ENCODE measurements at places on chromosomes 7 and 10.

DNA sequence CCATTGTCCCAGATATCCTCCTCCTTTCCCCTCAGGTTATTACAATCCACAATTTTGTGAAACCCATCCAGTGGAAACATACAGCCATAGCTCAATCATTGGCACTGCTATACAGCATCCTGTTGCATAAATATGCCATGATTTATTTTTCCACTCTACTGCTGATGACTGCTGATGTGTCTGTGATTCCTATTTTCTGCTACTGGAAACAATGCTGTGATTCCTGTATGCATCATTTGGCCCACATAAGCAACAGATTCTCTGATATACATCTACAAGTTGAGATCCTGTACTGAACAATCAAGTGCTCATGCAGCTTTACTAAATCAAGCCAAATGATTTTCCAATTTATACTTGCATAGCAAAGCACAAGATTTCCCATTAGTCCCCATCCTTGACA is 39.6 kb downstream of the CUL2 start:
- DNase-seq: no peak

DNA sequence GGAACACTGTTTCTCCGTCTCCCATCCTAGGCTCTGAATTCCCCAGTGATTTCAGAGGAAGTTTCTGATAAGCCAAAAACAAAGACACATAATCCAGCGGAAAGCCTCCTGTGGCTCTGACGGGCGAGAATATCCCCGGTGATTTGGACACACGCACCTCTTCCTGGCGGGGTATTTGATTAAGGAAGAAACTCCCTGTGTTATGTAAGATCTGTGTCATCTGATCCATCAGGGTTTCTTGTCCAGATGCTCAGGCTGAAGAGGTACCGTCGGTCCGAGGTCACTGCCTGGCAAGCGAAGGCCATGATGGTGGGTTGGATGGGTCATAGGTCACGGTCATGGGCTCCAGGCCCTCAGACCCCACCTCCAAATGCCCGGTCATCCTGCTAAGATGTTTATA is 39.6 kb upstream of the DNAJB6 start:
- DNase-seq: no peak

DNA sequence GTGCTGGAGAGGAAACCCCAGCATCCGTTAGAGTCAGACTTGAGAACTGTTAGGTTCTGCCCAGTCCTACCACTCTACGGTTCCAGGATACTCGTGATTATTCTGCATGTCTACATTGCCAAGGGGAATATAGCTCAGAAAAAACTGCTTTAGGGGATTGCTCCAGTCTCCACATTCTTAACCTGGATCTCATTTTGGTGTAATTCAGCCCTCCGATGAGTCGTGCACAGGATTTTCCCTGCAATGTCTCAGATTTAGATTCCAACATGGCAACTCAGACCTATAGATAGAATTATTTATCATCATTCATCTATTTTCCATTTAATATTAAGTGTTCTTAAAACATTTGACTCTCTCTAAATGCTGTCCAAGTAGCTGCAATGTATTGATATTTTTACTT is 121.1 kb upstream of the ZEB1 start:
- peak; percentile 6 for DNase-seq

DNA sequence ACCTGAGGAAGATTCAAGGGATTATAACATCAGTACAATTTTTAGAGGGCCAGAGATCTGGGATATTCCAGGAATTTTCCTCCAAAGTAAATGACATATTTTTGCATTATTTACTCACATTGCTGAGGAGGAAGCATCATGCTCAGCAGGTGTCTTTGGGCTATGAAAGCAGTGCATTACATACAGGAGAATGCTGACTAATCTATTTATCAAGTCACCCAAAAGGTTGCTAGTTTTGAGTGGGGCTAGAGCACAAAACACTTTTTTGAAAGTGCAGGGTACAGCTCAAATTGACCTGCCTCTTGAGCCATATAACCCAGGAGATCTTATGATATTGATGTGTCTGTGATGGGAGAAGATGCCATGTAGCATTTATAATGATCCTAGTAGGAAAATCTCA is 603.1 kb downstream of the POM121L12 start:
- no peak for DNase-seq

DNA sequence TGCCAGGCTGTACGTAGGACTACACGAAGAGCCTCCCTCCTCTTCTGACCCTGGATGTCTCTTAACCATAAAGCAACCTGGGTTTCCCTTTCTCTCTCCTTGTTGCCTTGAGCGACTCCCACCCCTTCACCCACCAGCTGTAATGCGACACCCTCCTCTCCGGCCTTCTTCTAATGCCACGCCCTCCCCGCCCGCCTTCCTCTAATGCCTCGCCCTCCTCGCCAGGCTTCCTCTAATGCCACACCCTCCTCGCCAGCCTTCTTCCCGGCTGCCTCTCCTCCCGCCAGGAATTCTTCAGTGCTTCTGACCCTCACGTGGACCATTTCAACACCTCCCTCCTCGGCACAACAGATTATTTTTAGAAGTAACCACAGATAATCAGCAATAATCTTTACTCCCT is 348.5 kb upstream of the SHH start:
- no peak for DNase-seq

GRCh38 chr7:153027210-153027609 is 267.7 kb downstream of the ACTR3B start:
- DNase-seq: no peak

DNA sequence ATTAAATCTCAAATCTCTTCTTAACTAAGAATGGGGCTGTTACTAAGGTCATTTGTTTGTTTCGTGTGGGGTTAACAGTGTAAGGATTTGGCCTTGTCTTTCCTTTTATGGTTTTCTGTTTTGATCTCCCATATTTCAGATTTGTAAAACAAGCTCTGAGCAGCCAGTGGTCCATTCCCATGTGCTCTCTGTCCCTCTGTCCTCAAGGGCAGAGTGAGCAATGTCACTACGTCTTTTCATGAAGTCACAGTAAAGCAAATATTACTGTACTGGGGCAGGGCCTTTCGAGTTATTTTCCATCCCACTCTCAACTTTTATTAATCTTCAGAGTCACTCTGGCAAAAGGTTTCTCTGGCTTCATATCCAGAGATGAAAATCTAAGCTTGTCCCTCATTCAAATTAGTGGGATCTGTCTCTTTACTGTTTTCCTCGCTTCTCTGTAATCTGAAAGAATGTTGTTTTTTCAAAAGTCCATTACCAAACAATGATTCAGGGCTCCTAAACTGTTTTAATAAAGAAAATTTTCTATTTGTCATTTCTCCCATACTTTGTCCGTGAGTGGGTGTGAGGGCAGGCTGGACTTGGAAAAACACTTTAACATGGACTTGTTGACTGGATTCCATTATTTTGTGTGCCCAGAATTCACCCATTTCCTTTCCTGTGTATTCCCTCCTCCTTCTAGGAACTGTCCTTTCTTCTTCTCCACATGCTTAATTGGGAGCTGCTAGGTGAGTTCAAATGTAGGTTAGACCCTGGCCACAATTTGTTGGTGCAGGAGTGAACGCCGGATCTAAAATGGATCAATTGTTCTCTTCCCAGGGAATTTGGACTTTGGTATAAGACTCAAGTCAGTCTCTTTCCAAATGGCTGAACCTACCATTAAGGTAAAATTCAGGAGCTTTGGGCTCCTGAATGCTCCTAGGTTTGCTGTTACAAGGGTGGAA is 42.1 kb upstream of the NAMPT start:
- DNase-seq: no peak

DNA sequence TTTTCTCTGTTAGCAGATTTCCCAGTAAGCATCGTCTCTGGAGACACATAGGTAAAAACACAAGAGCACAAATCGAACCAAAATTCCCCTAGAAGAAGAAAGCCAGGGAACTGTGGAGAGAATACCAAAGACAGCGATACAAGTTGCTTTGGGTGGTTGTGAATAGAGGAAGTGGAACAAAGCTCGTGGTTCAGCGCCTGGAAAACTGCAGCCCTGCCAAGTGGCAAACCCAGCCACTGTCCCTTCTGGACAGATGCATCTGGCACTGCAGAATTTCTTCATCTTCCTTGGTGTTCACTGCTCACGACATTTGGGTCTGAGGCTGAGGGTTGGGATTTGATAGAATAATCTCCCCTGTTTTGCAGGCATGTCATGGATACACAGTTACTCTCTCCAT is 733.8 kb downstream of the PARD3 start:
- no peak for DNase-seq

- DNase-seq: peak; percentile 27
Measured at GRCh38 chr10:49761789-49762565, at the start of gene OGDHL. OGDHL (minus strand) TSS chr10:49762323; CDS start chr10:49758592, 3,731 bp downstream.

GRCh38 chr10:125050383-125050782 is 108.5 kb downstream of the ZRANB1 start:
- DNase-seq: no peak

- no peak for DNase-seq
Measured at GRCh38 chr7:81774551-81774950, 4.7 kb upstream of the HGF start.

GRCh38 chr10:12605580-12606405 is 256.4 kb downstream of the CAMK1D start:
- peak; percentile 65 for DNase-seq

GRCh38 chr7:5177060-5177459 is 13.0 kb upstream of the WIPI2 start:
- DNase-seq: peak; percentile 51

DNA sequence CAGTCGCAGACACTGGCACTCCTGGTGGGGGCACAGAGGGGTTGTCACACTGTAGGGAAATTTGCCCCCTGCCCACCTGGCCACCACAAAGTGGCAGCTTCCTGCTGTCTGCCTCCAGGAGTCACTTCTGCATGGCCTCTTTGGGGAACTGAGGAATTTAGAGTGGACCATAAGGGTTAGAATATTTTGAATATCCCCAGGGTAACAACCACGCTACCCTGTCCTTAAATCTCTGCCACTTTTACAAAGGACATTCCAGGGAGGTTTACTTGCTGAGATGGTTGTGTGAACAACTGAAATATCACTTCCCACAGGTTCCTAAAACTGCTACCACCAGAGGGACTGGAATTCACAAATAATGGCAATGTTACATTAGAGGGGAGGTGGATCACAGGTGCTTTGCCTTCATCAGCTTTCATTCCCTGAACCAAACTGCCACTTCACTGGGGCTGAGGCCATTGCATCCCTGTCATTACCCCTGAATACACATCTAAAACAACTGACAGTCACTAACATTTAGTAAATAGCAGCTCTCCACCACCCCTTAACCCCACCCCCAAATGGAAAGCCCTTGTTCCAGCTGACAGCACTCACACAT is 88.1 kb upstream of the IFRD1 start:
- no peak for DNase-seq

GRCh38 chr10:129962872-129963640 is 1.0 kb downstream of the EBF3 start:
- no peak for DNase-seq

GRCh38 chr7:103632005-103632639 is 186.1 kb upstream of the SLC26A5 start:
- DNase-seq: no peak
